Activated CD4-positive, alpha-beta T cell treated with anti-CD3 and anti-CD28 coated beads, Interleukin-2, Interleukin-4, amounts not matched to agents 100 ng/mL and 50 ng/mL, durations not matched to agents 16 hours and 8 hours (primary cell): ENCODE measurements at places on chromosomes 4 and X.

DNA sequence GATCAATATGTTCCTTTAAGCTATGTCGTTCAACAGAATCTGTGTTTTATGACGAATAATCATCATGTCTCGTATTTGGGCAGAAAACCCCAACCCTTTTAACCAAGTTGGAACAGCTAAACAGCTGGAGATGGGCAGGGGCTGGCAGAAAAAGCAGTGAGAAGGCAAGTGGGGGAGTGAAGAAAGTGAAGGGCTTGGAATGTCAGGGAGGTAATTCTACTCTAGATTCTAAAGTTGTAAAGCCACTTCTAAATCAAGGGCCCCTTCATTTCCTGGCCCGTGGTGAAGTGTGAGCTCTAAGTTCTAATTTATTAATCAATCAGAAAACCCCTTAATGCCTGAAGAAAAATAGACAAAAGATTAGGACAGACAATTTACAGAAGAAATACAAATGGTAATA is 20.4 kb downstream of the SASH3 start:
- no peak for DNase-seq

DNA sequence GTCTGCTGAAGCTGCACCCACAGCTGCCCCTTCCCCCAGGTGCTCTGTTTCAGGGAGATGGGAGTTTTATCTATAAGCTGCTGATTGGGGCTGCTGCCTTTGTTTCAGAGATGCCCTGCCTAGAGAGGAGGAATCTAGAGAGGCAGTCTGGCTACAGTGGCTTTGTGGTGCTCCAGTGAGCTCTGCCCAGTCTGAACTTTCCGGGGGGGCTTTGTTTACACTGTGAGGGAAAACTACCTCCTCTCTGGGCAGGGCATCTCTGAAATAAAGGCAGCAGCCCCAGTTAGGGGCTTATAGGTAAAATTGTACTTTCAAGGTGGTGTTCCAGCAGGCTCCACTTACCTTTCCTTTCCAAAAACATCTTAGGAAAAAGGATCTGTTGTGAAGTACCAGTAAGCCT is 242.2 kb downstream of the SPRY1 start:
- DNase-seq, result no peak

DNA sequence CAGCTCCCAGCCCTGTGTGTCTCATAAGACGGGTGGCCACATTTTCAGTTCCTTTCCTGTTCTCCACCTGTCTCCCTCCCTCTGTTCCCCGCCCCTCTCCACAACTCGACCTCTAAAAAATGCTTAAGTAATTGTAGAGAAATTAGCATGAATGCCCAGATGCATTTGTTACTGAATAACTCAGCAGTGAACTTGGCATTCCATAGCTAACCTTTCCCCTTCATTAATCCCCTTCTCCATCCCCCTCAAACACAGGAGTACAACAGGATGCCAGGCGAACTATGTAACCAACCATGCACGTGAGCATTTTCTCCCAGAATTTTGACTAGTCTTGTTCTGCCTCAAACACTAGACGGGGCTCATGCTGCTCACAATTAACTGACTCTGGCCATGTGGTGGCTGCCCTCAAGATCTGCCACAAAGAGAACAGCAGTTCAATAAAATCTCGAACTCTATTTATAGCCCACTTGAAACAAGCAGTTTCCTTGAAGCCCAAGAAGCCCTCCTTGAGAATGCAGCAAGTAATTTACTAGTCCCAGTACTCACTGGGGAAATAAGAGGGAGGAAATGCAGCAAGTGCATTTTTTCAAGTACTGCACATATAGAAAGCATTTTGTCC is 351.2 kb downstream of the ARHGAP24 start:
- no peak for DNase-seq

DNA sequence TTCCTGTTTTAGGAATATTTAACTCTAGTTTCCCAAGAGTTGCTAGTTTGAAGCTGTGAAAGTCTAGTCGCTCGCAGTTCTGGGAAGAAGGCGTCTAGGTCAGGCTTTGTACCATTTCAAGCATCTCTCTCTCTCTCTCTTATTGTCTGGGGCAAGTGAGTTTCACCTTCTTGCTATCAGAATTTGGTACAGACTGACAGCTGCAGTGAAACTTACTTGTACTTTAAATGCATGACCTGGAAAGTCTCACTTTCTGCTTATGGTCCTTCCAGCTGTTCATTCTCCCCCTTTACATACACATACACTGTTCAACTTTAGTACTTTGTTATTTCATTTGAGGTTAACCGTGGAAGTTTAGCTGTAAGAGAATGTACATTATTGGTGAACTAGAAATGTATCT is 4.4 kb downstream of the FRMPD4 start:
- DNase-seq, result no peak

DNA sequence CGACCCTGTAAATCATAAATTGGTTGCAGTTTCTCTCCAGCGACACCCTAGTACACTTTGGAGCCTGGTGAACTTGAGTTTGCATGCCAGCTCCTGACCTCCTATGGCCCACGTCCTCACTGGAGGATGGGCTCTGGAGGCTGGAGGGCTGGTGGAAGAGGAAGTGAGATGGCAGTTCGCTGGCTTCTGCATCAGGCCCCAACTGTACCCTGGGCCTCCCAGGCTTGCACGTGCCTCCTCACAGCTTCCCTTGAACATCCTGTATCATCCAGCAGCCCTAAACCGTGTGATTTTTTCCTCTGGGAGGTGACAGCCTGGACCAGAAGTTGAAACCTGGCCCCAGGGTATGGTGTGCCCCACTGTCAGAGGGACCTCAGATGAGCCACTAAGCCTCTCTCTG is 78.5 kb downstream of the HTRA3 start:
- DNase-seq, result no peak

DNA sequence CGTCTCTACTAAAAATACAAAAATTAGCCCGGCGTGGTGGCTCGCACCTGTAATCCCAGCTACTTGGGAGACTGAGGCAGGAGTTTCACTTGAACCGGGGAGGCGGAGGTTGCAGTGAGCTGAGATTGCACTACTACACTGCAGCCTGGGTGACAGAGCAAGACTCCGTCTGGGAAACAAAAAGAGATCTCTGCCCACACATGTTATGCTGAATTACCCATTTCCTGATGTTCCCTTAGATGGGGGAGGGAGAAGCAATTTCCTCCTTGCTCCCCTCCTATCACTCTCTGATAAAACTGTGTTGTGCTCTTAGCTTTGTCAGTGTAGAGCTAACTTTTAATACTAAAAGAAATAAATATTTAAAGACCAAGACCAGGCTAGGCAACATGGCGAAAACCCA is 102.5 kb downstream of the LARP7 start:
- no peak for DNase-seq

- no peak for DNase-seq
These were observed 100.0 kb upstream of the STX18 start for GRCh38 chr4:4641661-4642495.

DNA sequence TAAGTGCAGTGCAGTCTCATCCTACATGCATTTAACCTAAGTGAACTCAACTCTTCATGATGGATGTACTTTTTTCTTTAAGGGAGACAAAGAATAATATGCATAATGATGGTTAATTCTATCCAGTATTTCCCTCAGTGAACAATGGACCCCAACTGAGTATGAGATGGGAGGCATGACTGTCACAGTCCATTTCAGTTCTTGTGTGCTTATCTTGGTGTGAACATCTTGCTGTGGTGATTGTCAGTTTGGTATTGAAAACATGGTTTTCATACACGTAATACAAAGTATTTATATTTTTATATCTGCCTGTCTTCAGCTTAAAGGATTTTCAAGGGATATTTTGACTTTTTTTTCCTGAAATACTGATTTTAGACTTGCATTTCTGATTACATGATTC is 72.0 kb upstream of the NDUFC1 start:
- DNase-seq, result no peak

DNA sequence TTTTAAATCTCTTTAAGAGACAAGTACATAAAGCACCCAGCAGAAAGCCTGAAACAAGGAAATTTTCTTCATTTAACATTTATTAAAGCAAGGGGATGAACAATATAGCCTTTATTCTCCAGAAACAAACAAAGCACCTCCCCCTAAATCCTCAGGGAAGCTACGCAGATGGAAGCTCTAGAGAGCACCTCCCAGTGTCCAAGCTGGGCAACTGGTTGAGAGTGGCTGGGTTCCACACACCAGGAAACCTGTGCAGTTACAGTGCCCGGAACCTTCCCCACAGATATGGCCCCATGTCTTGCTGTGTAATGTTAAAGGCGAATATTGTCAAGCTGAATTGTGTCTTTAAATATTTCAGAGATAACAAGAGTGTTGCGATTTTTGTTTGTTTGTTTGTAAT is 8.9 kb upstream of the TRIML1 start:
- DNase-seq, result no peak

GRCh38 chr4:138724530-138724929 is 291.1 kb upstream of the NOCT start:
- DNase-seq, result no peak

- no peak for DNase-seq
These were observed 402.8 kb upstream of the NWD2 start for GRCh38 chr4:36841583-36842326.

DNA sequence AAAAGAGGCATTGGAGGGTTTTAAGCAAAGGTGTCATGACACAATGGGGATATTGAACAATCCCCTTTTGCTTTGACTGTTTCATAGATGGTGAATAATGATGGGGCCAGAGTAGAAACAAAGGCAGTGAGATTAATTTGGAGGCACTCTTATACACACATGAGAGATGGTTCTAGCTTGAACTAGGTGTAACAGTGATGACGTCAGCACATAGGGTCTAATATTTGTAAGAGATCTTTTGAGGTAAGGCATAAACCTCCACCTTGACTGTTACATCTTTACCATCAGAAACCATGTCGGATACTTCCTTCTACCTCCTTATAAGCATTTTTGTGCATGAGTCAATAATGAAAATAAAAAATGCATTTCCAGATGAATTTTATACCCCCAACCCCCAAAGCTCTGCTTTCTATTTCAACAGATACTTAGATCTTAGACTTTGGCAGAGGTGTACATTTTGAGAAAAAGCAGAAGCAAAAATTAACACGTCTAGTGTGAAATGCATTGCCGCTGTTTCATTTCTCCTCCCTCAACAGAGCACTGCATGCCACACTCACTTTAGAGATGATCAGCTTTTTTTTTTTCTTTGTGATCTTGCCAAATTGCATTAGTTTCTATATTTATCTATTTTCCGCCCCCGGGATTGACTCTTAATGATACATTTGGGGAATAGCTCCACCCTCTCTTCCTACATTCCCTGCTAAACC is 87.2 kb downstream of the HS3ST1 start:
- no peak for DNase-seq

- peak; percentile 33 for DNase-seq
These were observed 43.7 kb downstream of the OTOP1 start for GRCh38 chr4:4182835-4183568.

GRCh38 chr4:2482693-2483092 is 13.8 kb downstream of the RNF4 start:
- peak; percentile 74 for DNase-seq

DNA sequence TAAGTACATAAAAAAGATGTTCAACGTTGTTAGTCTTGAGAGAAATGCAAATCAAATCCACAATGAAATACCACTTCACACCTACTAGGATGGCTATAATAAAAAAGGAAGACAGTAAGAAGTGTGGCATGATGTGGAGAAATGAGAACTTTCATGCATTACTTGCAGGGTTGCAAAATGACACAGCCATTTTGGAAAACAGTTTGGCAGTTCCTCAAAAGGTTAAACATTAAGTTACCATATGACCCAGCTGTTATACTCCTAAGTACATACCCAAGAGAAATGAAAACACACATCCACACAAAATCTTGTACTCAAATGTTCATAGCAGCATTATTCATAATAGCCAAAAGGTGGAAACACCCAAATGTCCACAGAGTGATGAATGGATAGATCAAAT is 25.8 kb upstream of the LIMCH1 start:
- no peak for DNase-seq

DNA sequence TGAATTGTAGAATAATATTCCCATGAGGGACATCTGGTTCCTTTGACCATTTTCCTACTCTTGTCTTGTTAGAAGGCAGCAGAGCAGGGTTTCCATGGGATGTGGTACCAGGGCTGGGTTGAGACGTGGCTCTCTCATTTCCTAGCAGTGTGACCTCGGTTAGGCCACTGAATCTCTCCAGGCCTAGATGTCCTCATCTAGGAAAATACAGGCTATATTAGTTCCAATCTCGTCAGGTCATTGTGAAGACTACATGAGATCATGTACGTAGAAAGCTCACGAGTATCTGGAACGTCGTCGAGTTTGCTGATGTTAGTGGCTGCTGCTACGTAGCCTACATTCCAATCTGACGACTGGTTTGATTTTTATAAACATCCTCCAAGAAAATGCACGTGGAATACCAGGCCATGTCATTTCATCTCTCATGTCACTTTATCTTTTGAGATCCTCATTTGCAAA is 278.2 kb upstream of the GATB start:
- DNase-seq, result no peak

GRCh38 chrX:131402124-131402811 is 113.2 kb upstream of the IGSF1 start:
- no peak for DNase-seq

DNA sequence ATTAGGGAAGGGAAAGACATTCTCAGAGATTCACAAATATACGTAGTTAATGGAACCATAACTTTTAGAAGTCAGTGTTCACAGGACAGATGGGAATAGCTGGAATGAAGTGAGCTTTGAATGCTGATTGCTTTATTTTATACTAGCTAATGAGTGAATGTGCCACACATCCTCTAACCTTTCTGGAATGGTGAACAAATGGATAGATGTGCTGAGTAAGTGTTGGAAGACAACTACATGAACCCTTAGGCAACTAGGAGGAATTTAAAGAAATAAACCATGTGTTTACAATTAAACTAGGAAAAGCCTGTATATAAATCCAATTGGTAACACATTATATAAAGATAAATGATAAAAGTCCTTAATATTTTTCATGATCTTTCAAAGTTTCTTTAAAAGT is 91.6 kb upstream of the LIMCH1 start:
- no peak for DNase-seq

DNA sequence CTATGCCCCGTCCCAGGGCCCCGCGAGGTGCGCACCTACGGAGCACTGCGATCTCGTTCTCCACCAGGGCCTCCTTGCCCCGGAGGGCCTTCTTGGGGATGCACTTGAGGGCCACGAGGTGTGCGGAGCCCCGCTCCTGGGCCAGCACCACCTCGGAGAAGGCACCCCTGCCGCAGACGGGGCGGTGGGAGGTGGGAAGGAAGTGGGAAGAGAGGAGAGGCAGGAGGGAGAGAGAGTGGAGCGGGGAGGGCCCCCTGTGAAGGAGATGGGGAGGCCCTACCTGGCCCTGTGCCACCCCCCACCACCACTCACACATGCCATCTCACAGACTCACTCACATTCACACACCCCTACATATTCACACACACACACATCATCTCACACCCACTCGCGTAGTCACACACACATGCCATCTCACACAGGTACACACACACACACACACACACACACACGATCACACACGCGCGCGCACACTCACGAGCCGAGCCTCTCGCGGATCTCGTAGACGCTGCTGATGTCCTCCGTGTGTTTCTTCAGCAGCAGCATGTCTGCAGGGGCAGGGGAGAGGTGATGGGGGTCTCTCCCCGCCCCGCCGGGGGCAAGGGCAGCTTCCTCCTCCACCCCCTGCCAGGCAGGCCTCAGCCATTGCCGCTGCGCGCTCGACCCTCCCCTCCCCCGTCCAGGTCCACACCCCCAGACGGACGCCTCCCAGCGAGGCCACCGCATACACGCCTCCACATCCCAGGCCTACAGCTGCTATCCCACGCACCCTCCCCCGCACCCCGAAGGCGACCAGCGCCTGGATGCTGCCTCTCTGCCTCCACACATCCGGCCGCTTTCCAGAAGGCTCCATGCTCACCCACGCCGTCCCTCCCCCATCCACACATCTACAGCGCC is 834 bp downstream of the PNCK start:
- DNase-seq, result no peak

- DNase-seq, result no peak
These were observed 1285.8 kb downstream of the TECRL start for GRCh38 chr4:63123441-63123840.
